ENCODE measurements at places on chromosomes 2 and 18. TPM values are rescaled to one million over a fixed set of nuclear protein-coding genes. Genes with fewer than 3 reads are reported as not detected.

DNA sequence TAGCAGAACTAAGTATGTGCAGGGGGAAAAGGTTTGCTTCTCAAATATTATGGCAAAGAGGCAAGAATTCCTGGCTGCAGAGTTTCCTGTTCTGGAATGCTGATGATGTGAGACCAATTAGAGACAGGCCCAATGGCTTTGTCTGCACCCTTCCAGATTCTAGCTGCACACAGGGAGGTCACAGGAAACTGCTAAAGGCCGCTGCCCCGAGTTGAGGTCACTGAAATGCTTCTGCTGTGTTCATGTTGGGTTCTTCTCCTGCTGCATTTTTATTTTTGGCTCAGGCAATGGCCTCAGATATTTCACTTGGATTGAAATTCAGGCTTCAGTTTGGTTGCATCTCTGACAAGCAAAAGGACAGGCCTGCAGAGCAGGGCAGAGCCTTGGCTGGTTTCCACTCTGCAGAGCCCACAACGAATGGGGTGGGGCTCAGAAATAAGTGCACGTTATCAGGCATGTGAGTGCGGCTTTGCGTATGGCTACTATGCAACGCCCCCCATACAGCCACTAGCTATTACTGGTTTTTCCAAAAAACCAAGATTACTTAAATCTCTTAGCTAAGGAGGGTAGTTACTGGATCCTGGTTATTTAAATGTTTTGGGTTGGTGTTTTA lies 66.9 kb upstream of the FZD5 start:
- no peaks in the 10 kb centered on the region for H3K27me3 ChIP-seq
- no peak overlapping the region for H3K27ac ChIP-seq
- H3K4me1 ChIP-seq, result peaks cover 2% of the 10 kb centered on the region

DNA sequence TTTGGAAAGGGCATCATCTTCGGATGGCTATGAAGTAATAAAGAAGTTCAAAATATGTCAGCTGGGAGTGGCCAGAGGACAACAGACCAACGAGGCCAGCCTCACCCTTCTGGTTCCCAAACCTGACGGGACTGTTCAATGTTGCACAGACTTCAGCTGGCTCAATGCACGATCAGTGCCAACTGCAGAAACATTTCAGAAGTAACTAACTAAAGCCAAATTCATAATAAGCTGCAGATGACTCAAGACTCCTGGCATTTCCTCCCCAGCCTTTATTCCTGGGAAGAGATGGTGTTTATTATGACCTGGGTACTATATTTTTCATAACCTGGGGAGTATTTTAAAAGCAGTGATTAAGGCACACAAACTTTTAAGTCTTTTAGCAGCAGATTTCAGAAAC lies 3.8 kb upstream of the ATP6V1C2 start:
- DNase-seq, result peak; percentile 51
- peaks cover 5% of the 10 kb centered on the region for H3K4me1 ChIP-seq
- H3K27me3 ChIP-seq, result peaks cover 26% of the 10 kb centered on the region
- no peak overlapping the region for H3K27ac ChIP-seq

DNA sequence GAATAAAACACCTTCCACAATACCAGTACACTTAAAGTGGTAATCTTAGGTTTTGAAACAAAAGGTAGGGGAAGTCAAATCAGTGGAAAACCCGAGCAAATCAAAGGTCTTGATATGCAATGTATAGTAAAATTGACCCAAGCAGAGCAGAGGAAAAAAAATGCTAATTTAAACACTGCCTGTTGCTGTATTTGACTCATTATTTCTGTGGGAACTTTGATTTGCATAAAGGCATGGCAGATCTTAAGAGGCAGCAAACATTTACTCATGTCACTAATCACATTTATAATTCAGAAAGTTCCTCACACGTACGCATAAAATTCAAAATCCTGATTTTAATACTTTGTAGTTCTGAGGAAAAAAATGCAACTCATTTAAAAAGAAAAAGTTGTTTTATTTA lies 64.4 kb downstream of the IKZF2 start:
- H3K4me1 ChIP-seq, result no peaks in the 10 kb centered on the region
- H3K27me3 ChIP-seq, result no peaks in the 10 kb centered on the region
- no peak overlapping the region for H3K4me3 ChIP-seq
- DNase-seq, result no peak
- H3K27ac ChIP-seq, result no peak overlapping the region

The CCDC74B gene
- 1.8 TPM for polyA plus RNA-seq

Measured in fibroblast of lung (primary cell).